Endothelial cell (in vitro differentiated cells): ENCODE measurements at places on chromosomes 3 and 15.

- DNase-seq, result no peak
These were observed 49.7 kb upstream of the BOC start for GRCh38 chr3:113161661-113162060.

- no peak for DNase-seq
These were observed 1243.5 kb upstream of the CADM2 start for GRCh38 chr3:83715307-83715706.

- no peak for DNase-seq
These were observed 24.0 kb upstream of the SPRED1 start for GRCh38 chr15:38228618-38229017.

DNA sequence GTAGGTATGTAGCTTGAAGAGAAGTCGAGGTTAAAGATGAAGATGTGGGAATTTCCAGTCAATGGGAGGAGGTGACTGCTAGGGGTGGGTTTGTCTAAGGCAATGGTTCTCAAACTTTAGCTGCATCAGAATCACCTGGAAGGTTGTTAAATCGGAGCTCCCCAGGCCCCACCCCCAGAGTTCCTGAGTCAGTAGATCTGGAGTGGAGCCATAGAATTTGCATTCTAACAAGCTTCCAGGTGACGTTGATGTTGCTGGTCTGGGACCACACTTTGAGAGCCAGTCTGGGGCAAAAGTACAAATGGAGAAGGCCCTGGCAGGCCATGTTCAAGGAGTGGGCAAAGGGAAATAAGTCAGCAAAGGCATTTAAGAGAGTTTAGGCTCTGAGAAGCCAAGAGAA is 69.1 kb downstream of the CMTM8 start:
- DNase-seq, result no peak

DNA sequence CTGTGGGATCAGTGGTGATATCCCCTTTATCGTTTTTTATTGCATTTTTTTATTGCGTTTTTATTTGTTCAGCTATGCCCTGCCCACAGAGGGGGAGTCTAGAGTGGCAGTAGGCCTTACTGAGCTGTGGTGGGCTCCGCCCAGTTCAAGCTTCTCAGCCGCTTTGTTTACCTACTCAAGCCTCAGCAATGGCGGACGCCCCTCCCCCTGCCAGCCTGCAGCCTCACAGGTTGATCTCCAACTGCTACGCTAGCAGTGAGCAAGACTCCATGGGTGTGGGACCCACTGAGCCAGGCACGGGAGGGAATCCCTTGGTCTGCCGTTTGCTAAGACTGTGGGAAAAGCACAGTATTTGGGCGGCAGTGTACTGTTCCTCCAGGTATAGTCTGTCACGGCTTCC is 500.6 kb upstream of the MCTP2 start:
- DNase-seq, result no peak

DNA sequence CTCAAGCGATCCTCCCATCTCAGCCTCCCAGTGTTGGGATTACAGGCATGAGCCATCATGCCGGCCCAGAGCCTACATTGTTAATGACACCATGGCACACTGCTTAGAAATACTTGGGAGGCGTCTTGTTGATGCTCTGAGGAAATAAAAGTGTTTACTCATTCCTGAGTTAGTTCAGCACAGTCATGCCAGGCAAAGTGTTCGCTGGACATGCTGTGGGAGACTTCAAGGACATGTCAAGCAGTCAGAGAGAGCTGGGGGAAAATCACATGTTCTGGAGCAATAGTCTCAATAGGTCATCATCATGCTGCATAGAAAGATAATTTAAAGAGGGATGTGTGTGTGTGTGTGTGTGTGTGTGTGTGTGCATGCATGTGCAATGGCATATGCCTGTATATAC is 37.5 kb downstream of the TTC23 start:
- no peak for DNase-seq

GRCh38 chr3:69292185-69292584 is 93.7 kb downstream of the FRMD4B start:
- no peak for DNase-seq

DNA sequence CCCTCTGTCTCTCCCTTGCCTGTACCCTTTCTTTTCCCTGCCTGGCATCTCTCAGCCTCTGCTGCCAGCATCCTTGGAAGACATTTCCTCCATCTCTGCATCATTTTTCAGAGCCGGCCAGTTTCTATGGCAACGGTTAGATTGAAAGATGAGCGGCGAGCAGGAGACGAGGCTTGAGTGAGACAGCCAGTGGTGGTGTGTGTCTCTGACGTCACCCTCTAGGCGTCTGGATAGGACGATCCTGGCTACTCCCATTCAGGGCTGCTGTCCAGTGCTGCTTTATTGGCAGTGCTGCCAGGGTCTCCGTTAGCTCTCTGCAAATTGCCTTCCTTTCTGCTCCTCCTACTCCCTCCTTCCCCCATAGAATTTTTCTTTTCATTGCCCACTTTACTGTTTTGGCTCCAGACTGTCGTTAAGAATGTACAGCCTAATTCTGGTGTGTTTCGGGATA is 57.9 kb downstream of the TRAK1 start:
- DNase-seq, result peak; percentile 47

- DNase-seq, result no peak
These were observed 28.9 kb downstream of the NR2C2 start for GRCh38 chr3:14976317-14976716.

DNA sequence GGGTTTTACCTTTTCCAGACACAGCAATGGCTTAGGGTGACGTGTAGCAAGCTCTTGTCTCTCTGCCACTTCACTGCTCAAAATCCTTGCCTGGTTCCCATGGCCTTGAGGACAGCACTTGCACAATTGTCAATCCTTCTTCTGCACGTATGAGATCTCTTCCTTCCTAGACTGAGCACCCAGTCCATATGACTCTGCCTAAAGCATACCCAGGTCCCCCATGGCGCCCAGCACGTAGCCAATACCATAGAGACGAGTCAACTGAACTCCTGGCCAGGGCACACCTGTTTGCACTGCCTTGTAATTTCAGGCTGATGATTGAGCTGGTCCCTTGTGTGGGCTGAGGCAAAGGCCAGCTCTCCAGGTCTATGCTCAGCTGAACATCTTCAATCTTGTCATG is 23.3 kb downstream of the SCN5A start:
- DNase-seq, result no peak

DNA sequence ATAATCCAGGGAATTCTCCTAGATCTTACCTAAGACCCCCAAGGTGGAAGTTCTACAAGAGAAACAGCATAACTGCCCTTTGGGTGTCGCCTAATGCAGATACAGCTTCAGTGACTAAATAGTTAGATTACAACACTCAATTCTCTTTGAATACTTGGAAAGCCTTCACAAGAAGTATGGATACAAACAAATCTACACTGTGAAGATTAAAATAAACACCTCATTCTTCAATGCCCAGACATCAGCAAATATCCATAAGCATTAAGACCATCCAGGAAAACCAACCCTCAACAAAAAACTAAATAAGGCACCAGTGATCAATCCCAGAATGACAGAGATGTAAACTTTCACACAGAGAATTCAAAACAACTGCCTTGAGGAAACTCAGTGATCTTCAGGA is 963.2 kb downstream of the PLOD2 start:
- no peak for DNase-seq

DNA sequence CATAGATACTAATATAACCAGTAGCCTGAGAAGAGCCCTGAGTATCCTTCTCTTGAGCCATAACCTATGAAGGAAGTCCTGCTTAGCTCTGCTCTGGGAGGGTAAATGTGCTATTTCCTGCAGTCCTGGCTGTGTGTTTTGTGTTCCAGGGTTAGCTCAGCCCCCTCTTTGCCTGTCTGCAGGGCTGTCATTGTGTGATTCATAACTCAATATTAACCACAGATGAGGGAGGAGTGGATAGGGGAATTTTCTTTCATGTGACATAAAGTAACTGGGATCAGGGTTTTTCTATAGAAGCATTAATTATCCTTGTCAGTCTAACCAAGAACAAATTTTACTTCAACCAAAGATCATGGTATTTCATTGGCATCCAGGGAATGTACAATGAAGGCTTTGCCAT is 183.3 kb upstream of the ZBTB20 start:
- no peak for DNase-seq

- no peak for DNase-seq
These were observed 332.9 kb upstream of the PPP2R3A start for GRCh38 chr3:135632556-135633065.

DNA sequence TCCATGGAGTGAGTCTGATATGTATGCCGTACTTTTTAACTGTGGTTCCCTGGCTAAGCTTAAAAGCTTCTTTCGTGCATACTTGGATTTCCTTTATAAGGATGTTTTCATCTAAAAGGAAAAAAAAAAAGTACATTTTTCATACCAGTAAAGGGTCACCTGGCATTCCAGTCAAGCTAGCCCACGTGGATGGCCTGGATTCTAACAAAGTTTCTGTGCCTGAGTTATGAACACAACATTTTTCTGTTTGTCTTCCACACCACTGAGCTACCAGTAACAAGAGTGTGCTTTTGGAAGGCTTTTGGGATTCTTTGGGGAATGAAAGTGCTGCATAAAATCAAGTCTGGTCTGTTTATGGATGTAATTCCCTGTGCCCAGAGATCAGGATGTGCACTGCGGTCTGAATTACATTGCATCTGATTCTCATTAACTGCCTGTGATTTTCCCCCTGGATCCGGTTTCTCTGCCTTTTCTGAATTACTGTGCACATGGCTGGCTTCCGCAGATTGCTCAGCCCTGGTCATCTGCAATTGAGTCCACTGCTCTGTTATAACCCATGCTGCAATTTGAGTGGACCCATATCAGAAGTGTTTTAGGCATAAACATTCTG is 38.2 kb upstream of the MAGI1 start:
- no peak for DNase-seq

DNA sequence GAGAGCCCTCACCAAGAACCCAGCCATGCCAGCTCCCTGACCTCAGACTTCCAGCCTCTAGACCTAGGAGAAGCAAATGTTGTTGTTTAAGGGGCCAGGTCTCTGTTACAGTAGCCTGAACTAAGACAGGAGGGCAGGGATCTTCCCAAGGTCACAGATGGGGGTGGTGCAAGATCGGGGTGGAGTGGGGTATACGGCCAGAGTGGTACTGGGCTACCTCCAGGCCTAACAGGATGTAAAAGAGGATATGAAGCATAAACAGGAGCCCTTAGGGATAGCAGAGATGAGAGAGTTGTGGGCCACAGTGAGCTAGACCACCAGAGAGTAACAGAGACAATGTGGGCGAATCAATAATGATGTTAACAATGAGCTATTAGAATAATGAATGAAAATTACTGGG is 82.9 kb downstream of the TOP2B start:
- DNase-seq, result no peak

- DNase-seq, result peak; percentile 74
These were observed 5.4 kb upstream of the ALDH1A2 start for GRCh38 chr15:58070801-58071418.
